Left kidney (tissue), 8 donors: ENCODE measurements at places on chromosomes 2 and 18. TPM values are rescaled to one million over a fixed set of nuclear protein-coding genes. Genes with fewer than 3 reads are reported as not detected.

GRCh38 chr2:127386246-127386645 lies 1.5 kb downstream of the MAP3K2 start:
- DNase-seq, result no peak

- DNase-seq, result no peak
Measured at GRCh38 chr2:164701565-164701964, 80.3 kb upstream of the GRB14 start.

- DNase-seq, result no peak
Measured at GRCh38 chr2:223086370-223086981, 34.5 kb downstream of the KCNE4 start.

DNA sequence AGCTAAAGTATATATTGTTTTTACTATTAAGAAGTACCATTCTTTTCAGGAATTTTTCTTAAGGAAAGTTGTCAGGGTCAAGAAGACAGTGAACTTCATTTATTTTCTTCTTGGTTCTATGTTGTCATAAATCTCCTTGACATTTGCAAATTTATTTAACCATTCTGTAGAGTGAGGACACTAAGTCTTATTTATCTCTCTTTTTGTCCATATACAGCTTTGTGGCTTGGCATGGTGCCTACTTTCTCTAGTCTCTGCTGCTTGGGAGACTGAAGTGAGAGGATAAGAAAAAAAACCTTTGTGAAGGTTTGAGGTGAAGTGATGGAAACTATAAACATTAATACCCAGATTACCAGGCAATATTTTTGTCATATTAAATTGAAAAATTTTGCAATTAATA lies 1389.4 kb downstream of the SUCLG1 start:
- no peak for DNase-seq

Gene COLEC12
- 23.3 TPM for polyA plus RNA-seq

Gene FIGN
- 14.1 TPM for polyA plus RNA-seq

Gene ERBB4
- 58.8 TPM for polyA plus RNA-seq

Gene ELOA2
- polyA plus RNA-seq, result not detected

Gene ABCG8
- 0.88 TPM for polyA plus RNA-seq
